ENCODE measurements at places on chromosomes 6 and 20.

- no peak for DNase-seq
Observed at GRCh38 chr20:49656304-49656703, 57.4 kb downstream of the B4GALT5 start.

DNA sequence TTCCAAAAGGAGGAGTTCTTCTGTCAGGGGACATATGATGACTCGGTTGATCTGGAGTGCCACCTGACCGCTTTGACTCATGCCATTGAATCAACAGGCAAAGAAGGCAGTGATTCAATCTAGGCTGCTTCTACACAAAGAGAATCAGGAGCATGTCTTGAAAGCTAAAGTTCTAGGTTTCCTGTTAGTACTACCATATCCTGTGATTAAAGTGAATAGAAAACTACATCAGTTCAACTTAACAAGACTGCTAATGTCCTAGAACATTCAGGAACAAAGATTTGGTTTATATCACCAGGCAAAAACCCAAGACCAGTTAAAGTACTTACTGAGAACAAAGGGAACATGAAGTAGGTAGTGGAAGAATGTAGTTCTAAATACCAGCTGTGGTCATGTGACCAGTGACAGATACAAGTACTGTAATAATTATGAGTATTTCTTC is 216.8 kb upstream of the SGK1 start:
- DNase-seq = no peak

DNA sequence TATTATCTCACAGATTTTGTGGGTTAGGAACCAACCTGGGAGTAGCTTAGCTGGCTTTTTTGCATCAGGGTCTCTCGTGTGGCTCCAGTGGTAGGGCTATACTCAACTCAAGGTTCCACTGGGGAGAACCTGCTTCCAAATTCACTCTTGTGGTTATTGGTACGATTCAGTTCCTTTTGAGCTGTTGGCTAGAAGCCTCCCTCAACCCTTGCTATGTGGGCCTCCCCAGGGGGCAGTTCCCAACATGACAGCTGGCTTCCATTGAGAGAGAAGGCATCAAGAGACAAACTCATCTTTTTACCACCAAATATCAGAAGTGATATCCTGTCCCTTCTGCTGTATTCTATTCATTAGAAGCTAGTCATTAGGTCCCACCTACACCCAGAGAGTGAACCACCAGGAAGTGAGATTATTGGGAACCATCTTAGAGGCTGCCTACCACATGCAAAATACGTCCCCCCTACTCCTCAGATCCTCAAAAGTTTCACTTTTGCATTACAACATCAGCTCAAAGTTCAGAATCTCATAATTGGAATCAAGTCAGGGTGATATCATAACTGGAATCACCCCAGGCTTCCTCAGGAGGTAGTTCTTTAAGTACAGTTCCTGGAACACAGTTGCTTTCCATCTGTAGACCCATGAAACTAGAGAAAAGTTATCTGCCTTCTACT is 30.9 kb downstream of the MKKS start:
- DNase-seq = no peak

DNA sequence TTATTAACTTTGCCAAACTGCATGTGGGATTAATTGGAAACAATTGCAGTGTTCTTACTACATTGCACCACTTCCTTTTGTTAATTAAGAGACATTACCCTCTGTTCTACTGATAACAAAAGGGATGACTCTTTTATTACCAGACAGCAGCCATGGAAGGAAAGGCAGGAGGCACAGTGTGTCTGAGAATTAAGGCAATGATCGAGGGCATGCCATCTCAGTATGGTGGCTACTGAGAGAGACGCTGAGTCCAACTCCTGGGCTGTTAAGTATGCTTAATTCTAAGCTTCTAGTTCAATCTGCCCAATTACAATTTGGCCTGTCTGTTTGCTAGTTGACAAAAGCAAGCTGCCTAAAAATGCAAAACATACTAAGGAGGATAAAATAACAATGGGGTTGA is 227.4 kb downstream of the PHACTR1 start:
- no peak for DNase-seq

DNA sequence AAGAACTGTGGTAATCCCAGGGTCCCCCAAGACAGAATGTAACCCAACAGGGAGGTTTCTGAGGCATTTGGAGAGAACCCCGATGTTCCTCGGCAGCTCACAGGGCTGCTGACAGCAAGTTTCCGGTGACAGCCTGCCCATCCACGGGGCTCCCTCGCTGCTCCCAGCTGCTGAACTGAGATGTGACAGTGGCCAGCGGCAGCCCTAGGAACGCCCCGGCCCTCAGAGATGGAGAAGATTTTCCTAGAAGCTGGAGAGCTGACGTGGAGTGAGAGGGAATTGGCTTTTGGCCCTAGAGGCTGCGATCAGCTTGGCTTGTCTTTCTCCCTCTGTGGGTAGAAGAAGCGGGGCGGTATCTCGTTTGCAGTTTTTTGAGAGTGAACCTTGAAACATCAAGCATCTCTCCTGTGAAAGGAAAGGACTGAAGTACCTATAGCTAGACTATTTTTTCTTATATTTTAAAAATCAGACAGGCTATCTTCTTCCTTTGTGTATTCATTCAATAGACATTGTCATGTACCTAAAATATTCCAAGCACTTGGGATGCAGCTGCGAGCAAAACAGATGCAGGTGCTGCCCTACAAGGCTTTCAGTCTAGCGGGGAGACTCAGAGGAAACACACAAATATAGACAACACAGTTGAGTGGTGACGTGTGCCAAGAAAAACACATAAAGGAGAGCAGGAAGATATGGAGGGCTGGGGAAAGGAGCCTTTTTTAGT is 28.4 kb upstream of the NFATC2 start:
- no peak for DNase-seq

DNA sequence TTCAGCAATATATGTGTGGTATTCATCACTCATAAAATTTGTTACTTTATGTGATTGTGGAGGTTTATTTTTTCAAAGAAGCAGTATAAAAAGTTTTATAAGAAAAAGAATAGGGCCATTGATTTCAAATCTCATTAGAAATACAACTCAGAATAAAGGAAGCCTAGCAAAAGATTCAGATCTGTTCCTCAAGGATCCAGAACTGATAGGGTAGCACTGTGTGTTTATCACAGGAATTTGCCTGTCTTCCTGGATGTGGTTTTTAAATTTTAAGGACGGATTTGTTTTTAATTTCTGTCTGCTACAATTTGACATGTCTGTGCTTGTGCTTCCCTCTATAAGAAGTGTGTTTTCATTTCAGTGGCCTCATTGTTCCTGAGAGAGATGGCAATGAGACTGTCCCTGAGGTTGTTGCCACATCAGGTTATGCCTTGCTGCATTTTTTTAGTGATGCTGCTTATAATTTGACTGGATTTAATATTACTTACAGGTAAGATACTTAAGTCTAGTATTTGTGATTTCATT is 74.6 kb downstream of the ATRN start:
- DNase-seq = no peak

DNA sequence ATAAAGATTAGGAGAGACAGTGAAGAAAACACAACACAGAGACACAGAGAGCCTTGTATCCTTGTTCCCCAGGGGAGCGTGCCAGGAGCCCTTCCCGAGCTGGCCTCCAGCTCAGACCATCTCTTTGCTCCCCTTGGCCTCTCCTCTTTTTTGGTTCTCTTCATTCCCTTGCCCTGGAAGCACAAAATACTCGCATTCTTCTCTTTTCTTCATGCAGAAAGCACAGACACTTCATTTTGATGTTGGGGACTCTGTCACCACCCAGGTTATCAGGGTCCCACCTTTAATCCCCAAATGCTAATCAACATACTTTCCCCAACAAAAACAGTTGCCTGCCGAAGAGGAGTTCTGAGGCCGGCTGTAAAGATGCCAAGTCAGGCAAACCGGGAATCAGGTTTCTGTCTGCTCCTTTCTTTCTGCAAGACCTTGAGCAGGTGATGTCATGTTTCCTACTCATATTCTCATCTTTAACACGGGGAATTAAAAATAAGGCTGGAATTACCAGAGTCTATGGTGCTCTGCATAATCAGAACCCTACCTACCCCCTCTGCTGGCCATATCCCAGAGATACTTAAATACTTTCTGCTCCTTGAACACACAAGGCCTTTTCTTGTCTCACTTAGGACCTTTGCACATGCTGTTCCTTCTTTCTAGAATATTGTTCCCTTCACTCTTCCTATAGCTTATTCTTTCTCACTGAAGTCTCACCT is 21.7 kb downstream of the TGM6 start:
- DNase-seq = no peak

GRCh38 chr6:9408402-9409117 is 973.2 kb upstream of the SLC35B3 start:
- no peak for DNase-seq

- DNase-seq = no peak
Observed at GRCh38 chr6:80143419-80143937, 37.0 kb downstream of the BCKDHB start.

DNA sequence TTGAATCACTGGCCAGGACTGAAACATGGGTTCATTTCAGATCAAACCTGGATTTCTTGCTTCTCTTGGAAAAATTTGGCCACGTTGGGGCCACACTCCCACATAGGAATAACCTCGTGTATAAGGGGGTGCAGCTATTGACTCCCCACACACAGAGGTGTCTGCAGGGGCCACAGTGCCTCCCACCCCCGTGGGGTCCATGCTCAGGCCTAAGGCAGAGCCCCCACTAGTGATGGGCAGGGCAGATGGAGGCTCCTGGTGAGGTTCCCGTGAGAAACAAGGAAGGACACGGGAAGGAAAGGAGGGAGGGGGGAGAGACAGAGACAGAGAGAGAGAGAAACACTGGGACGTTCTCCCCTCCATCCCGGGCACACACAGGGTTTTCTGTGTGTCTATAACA is 230.5 kb downstream of the ERMARD start:
- DNase-seq = no peak

DNA sequence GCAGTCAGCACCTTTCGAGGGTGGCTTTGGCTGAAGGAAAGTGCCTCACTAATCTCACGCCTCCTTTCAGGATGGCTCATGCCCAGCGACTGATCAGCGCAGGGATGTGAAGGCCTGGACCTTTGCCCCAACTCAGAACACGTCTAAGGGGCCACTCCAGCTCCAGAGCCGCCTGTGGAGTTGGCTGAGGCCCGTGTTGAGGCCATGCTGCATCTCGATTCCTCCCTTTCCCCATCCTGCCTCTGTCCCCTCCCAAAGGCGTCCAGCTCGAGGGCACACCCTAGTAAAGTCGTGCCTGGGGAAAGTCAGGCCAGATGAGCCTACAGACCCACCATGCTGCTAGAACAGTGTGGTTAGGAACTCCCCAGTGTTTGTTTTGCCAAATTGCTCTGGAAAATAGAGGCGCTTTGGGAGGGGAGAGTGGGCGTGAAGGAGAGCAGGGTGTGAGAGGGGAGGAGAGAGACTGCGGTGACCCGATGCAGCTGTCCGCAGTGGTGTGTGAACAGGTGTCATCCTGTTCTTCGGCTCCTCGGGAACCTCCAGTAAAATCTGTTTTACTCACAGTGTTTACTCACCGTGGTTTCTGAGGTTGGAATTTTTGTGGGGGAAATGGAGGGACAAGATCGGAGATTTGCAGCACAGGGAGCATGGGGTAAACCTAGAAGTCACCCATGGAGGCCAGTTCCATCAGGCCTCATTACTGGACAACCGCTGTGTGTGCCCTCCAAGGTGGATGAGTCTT is 85.0 kb upstream of the PMEPA1 start:
- no peak for DNase-seq

- no peak for DNase-seq
Observed at GRCh38 chr6:141701732-141702131, 431.0 kb upstream of the GJE1 start.

- DNase-seq = no peak
Observed at GRCh38 chr20:33821270-33821836, 10.2 kb downstream of the CHMP4B start.
